Skeletal muscle cell (primary cell): ENCODE measurements at places on chromosomes 5 and 9.

DNA sequence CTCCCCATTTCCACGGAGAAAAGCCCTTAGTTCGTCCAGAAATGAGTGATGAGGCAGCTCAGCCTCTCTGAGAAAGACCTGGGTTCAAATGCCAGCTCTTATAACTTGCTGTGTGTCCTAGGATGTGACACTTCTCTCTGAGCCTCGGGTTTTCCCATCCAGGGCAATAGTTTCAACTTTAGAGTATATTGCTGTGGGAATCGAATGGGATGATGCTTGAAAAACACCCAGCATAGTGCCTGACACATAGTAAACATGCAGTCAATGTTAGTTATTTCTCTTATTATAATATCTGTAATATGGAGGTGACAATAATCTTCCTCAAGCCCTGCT is 430 bp upstream of the MAPKAP1 start:
- DNase-seq, result no peak

- DNase-seq, result no peak
These were observed 26.7 kb downstream of the SRFBP1 start for GRCh38 chr5:121988488-121988887.

- no peak for DNase-seq
These were observed 1.3 kb upstream of the IL3 start for GRCh38 chr5:132059043-132059695.

DNA sequence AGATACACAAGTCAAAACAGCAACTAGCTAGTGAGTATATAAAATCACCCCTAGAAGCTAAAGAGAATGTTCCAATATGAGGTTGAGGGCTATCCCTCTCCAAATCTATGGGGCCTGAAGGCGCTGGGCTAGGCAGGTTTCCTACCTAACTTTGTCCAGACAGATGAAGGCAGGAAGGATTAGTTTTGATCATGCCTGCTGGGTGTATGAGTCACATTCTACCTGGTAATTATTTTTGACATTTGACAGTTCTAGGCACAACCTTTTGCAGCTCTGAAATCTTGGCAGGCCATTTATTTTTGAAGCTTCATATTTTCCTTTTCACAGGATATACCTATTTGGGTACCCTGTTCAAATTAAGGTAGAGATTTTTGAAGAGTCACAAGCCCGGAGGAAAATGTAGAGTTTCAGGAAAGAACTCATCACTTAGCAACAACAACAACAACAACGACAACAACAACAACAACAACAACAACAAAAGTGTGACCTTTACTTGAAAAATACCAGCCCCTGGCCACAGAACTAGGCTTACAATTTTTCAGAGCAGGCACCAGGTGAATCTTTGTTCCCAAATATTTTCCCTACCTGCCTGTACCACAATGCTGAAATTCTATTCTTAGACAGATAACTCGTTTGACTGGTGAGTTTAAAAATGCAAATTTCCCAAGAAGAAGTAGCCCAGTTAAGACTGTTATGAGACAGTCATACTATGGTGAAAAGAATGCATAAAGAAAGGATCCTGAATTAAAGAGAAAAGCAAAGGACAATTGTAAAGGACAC is 175.5 kb upstream of the TUT7 start:
- DNase-seq, result no peak

DNA sequence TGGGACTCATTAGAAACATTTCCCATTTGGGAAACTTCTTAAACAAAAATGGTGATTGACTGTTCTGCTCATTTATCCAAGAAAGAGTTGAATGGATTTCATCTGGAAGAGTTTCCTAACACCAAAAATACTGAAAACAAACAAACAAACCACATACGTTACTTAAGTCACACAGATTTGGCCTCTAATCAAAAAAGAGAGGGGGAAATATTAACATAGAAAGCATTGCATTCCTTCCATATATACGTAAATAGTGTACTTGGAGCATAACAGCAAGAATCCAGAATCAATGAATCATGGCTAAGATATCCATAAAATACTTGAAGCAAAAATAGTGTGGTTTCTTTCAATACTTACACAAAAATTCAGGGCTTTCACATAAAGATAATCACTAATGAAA is 189.8 kb upstream of the MAP3K1 start:
- peak; percentile 82 for DNase-seq

DNA sequence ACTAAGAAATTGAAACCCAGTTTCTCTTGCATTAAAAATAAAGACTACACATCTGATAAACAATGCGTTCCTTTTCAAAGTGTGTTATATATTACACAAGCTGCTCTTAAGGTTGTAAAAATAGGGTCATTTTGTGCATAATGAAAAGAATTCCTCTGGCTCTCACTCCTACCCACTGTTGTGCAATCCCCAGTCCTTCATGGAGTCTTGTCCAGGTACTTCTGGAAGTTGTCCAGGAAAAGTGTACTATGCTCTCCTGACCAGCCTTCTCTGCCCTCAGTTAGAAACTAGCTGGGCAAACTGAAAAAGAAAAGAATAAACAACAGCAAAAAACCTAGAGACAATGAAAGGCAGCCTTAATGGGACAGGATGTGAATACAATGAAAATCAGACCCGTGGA is 345.5 kb upstream of the PAPPA start:
- DNase-seq, result peak; percentile 12

DNA sequence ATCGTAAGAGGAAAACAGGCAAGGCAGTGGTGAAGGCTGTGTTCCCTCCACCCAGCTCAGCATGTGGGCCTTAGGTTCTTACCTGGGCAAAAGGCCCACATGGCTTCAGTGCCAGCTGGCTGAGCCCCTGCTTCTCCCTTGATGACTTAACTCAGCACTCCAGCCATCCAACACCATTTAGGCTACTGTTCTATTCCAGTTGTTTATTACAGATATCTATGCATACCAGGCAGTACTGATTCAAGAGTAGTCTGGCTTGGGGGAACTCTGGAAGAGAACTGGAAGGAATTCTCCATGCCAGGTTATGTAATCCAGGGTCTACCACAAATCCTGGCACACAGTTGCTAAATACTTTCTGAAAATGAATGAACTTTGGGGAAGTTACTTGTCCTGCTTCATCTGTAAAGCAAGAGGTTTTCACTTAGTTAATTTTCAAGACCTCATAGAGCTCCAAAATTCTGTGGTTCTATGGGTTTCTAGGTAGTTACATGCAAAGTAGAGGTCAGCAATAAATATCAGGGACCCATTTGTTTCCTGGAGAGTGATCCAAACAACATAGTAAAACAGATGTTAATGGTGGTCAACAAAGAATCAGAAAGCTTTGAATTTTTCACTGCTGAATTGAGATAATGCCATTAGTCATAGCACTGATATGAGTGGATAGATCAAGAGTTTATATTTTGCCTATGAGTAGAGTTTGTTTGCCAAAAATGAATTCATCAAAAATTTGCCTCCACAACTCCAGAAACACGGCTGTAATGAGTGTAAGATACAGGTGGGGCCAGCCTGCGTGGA is 88.2 kb upstream of the OSMR start:
- no peak for DNase-seq

DNA sequence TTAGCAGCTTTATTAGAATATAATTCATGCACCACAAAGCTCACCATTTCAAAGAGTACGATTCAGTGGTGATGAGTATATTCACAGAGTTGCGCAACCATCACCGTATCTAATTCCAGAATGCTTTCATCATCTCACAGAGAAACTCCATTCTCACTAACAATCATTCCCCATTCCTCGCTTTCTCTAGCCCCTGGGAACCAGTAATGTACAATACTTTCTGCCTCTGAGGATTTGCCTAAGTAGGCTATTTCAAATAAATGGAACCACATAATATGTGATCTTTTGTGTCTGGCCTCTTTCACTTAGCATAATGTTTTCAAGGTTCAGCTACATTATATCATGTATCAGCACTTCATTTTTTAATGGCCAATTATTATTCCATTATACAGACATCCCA is 145.1 kb upstream of the ADAMTS16 start:
- DNase-seq, result peak; percentile 28

DNA sequence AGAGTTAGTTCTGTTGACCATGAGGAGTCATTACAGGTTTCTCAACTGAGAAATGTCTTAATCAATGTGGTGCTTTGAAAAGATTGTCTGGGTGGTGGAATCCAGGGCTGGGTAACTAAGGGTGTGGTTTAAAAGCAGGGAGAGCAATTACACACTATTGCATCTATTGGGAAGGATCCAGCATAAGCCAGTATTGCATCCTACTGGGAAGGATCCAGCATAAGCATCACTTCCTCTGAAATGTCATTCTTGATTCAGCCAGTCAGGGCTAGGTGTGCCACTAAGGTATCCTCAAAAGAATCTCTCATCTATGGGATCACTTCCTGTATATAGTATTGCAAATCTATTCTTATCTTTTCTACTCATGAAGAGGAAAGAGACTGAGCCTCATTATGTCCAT is 38.6 kb downstream of the ELOVL7 start:
- DNase-seq, result no peak

- DNase-seq, result no peak
These were observed 31.2 kb downstream of the OTP start for GRCh38 chr5:77607324-77607723.

- no peak for DNase-seq
These were observed 140.6 kb upstream of the LIFR start for GRCh38 chr5:38697013-38697412.

- no peak for DNase-seq
These were observed 90.4 kb upstream of the MVB12B start for GRCh38 chr9:126236273-126236672.

DNA sequence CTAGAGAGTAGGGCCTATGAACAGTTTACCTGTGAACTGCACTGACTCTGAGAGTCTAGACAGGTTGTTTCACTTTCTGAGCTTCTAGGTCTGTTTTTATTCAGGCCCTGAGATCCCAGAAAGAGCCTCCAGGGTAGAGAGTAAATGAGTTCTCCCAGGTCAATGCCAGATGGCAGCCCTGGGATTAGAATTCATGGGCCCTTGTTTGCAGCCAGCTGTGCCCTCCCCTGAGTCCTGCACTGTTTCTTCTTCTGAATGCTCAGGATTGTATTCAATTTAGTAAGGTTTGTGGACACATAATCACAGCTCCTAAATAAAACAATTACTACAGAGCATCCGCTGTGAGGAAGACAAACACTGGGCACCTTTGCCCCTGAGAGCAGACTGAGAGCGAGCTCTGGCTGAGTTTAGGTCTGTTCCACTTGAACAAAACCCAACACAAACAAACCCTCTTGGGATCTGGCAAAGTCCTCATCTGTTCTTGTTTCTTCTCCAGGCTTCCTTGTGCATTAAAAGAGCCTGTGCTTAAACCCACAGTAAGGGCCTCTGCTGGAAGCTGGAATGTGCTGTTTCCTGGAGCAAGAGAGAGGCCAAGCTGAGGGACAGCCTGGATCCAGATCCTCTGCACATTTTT is 29.9 kb downstream of the FAM219A start:
- DNase-seq, result no peak

GRCh38 chr5:159486836-159487235 is 156.5 kb upstream of the IL12B start:
- no peak for DNase-seq

- DNase-seq, result no peak
These were observed 7.4 kb downstream of the OTULINL start for GRCh38 chr5:14588758-14589543.

DNA sequence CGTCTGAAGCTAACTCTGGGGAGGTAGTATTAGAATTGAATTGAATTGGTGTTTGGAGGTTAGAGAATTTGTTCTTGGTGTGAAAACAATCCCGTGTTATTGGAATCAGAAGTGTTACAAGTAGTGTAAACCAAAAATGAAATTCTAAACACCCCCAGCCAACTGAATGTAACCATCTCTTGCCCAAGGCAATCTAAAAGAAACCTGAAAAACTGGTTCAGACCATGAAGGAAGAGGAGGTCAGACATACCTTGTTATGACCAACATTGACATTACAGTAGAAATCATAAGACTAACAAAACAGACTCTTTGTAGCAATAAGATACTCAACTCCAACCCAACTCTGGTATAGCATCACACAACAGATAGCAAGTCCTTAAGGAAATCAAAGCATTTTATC is 159.0 kb downstream of the TUSC1 start:
- DNase-seq, result no peak

DNA sequence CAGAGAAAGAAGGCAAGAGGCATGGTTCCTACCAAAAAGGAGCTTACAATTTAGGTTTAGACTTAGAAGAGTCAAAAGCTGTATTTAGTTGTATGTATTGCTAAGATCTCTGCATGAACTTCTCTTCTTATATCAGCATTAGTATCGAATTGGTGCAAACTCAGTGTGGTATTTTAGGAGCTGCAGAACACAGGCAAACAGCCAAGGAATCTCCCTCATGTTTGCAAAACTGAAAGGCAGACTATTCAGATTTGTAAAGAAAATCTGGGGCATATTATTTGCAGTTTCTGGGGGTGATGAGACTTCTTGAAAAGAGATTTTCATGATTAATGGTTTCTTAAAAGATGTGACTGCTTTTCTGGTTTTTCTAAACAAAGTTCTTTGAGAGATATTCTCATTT is 252.7 kb downstream of the CEMIP2 start:
- DNase-seq, result no peak
